MV-4-11 (cell line): ENCODE measurements at places on chromosomes 2 and 18.

GRCh38 chr18:42004653-42005052 is 49.6 kb downstream of the PIK3C3 start:
- no peak for DNase-seq

DNA sequence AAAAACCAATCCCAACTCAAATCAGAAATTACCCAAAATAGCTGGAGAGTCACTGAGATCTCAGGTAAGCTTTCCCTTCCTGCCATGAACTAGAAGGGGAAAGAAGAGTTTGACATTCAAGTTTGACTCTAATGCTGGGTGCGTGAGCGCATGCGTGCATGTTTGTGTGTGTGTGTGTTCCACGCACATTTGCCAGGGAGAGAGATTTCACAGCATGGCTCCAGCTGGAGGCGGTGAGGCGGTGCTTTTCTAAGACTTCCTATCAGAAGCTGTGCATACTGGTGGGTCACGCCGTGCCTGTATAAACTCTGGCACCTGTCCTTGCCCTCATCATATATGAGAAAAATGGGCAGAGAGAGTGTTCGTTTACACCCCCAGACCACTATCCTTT is 116.2 kb downstream of the MSH2 start:
- no peak for DNase-seq

- DNase-seq = no peak
Measured at GRCh38 chr2:235661167-235661937, 167.5 kb downstream of the AGAP1 start.

- DNase-seq = no peak
Measured at GRCh38 chr18:11944786-11945185, 36.5 kb upstream of the IMPA2 start.

- DNase-seq = no peak
Measured at GRCh38 chr2:163943403-163944346, 207.9 kb upstream of the FIGN start.

GRCh38 chr2:30701782-30702181 is 105.5 kb downstream of the CAPN13 start:
- DNase-seq = peak; percentile 3

DNA sequence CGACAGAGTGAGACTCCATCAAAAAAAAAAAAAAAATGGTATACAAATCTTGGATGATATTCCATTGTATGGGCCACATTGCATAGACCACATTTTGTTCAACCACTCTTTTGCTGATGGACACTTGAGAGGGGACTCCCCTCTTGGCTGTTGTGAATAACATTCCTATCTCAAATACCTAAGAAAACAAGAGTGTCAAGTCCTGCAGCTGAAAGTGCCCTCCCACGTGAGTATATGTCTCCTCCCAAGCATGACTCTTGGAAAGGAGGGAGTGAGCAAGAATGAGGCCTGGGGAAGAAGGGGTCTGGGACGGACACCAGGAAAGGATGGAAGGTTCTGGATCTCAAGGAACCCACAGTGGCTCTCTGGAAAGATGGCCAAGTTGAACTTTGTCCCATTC is 36.0 kb upstream of the NPAS2 start:
- DNase-seq = no peak

DNA sequence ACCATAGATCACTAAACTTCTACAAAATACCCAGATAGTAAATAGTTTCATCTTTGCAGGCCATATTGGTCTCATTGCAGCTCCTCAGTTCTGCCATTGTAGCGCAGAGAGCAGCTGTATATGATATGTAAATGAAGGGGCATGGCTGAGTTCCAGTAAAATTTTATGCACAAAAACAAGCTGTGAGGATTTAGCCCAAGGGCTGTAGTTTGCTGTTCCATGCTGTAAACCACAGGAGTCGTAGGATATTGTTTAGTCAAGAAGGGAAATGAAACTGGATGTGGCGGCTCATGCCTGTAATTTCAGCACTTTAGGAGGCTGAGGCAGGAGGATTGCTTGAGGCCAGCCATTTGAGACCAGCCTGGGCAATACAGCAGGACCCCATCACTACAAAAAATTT is 83.0 kb downstream of the MGAT5 start:
- DNase-seq = peak; percentile 83

DNA sequence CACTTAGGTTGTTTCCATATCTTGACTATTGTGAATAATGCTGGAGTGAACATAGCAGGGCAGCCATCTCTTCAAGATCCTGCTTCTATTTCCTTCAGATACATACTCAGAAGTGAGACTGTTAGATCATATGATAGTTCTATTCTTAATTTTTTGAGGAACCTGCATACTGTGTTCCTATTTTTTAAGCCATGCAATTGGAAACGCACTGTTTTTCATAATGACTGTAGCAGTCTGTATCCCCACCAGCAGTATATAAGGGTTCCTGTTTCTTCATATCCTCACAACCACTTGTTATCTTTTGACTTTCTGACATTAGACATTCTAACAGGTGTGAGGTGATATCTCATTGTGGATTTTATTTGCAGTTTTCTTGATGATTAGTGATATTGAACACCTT is 15.5 kb downstream of the NEURL3 start:
- peak; percentile 82 for DNase-seq

DNA sequence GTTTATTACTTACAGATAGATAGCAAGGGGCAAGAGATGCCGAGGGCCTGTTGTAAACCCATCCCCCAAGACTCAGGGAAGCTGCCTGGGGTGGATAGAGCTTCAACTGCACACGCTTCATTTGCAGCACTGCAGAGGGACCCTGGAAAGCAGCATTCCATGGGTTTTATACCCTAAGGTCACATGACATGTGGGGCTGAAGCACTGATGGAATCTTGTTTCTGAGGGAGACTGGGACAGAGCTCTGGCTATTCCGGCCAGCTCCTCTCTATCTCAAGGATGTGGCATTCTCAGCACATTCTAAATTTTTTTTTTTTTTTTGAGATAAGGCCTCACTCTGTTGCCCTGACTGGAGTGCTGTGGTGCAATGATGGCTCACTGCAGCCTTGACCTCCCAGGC is 300.1 kb downstream of the MYCN start:
- no peak for DNase-seq

DNA sequence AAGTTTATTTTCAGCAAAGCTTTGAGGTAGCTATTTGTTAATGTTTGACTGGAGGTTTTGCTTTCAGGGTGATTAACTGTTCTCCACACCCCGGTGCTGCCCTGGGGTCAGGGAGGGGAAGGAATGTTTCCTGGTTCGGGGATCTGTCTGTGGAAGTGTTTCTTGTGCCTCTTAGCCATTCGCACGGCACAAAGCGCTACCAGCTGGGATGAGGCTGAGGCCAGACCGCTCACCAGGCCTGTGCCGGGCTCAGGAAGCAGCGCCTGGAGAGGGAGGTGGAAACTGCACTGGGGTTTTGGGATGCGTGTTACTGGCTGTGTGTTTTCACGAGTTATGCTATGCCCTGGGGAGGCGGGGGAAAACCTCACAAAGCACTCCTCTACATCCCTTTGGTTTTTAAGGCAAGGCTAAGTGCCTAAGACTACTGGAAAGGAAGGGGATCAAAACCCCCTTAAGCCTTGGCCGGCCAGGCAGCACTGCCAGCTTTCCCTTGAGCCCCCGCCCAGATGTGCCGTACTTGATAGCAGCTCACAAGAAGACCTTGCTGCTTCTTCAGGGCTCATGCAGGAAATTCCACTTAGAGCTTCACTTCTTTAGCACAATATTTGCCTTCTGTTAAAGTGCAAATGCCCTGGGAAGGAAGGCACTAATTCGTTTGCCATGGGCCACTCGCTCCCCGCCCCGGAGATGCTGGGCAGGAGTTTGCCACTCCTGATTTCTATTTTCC is 65.7 kb upstream of the CNGA3 start:
- no peak for DNase-seq

DNA sequence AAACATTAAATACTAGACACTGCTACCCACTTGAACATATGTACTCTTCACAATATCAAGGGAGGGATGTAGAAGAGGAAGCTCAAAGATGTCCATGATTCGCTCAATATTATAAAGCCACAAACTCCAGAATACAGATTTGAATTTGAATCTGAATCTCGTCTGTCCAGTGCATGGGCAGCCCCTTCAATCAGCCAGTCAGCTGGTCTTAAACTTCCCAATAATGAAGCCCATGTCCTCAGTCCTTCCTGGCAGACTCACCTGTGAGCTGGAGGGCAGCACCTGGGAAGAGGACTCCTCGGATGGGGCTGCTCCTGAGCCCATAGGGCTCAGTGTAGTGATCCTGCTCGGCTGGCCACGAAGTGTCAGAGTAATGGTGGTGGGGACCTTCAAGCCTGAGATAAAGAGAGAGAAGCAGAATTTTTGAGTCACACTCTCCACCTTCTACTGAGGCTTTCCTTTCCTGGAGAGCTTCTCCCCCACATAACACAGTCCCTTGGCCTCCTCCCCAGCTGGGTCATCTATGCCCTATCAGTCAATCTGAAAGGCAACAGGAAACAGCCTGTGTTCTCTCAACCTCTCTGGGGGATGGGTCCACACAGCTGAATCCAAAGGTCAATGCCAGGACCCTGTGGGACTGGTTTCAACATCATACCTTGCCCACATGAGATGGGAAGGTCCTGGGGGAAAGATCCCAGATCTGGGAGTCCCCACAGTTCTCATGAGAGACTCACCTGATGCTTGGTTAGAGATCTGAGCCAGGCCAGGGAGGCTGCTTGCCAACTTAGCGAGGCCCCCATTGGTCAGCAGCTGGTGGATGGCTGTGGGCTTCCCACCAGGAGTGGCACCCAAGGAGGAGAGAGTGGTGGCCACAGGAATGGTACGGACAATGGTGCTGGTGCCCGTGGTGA is 36.5 kb downstream of the KANSL3 start:
- no peak for DNase-seq

GRCh38 chr2:144403933-144404332 is 116.0 kb downstream of the ZEB2 start:
- DNase-seq = no peak

GRCh38 chr2:81481242-81481993 is 1176.9 kb upstream of the LRRTM1 start:
- DNase-seq = no peak

DNA sequence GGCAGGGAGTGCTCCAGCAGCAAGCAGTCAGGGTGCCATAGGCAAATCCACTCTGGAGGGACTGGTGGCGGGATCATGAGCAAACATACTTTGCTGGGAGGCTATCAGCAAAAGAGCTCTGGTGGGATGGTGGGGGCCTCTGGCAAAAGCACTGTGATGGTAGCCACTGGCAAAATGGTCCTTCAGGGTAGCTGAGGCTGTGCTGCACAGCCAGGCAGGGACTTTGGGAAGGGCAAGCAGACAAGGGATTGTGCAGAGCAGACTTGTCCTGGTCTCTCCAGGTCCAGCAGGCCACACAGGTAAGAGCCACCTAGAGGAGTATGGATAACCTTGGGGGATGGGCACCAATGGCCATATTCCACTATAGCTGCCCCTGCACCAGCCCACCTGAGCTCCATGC is 129.4 kb upstream of the OTOS start:
- no peak for DNase-seq

- DNase-seq = no peak
Measured at GRCh38 chr2:111923276-111923804, 24.9 kb downstream of the MERTK start.

DNA sequence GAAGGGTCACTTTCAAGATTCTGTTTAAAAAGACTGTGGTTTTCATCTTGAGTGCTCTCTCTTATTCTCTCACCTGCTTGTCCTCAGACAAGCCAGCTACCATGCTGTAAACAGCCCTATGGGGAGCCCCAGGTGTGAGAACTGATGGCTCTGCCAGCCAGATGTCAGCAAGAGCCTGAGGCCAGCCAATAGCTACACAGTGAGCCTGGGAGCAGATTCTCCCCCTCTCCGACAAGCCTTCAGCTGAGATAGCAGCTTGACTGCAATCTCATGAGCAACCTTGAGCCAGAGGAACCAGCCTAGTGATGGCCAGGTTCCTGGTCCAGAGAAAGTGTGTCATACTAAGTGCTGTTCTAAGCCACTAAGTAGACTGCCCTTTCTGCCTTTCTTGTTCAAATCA is 272.1 kb downstream of the NAPG start:
- no peak for DNase-seq

DNA sequence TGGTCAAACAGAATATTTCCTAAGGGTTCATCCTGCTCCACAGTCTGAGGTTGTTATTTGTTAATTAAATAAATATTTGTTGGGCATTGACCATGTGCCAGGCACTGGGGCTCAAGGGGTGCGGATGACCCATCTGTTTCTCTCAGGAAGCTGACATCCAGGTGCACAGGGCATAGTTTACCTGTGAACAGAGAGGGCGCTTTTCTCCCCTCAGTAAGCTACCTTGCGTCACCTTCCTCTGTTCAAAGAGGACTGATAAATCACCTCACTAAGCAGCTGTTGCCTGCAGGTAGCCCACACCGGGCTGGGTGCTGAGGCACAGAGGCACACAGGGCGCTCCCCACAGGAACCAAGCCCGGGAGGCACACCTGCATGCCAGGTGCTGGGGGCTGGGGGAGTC is 41.6 kb downstream of the SH3RF3 start:
- DNase-seq = no peak

DNA sequence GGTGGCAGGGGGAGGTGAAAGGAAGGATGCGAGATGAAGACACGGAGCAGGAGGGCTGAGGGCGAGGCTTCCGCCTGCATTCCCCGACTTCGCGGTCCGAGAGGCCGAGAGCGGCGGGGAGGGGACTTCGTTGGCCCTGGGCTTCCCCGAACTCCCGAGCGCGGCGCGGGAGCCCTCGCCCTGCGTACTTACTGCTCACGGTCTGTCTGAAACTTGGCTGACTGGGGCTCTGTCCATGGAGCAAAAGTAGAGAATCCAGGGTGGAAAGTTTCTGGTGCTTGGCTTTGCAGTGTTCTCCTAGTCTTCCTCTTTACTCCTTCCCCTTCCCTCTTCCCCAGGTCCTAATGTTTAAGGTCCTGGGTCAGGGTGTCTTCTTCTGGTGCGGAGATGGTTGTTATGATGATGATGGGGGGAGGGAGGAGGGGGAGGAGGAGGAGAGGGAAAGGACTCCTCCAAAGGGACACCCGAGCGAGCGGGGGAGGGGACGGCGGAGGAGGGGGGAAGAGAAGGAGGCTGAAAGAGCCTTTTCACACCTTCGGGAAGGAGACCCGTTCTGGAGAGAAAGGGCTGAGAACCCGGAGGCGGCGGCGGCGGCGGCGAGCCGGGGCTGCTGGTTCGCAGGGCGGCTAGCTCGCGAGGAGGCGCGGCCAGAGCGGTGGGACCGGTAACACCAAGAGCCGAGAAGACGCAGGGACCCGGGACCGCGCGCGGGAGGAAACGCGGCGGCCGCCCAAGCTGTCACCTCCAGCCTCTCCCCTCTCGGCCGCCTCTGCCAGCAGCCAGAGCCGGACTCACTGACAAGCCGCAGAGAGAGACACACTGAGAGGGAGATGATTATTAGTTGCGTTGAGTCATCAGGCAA is at the start of gene SATB2:
TSS of gene SATB2 (minus strand) at position 793 of the 862 bp plus-strand sequence. CDS start 1,902 bp downstream, outside the sequence.
- DNase-seq = peak; percentile 57

GRCh38 chr2:122070241-122070731 is 314.8 kb downstream of the TSN start:
- no peak for DNase-seq

DNA sequence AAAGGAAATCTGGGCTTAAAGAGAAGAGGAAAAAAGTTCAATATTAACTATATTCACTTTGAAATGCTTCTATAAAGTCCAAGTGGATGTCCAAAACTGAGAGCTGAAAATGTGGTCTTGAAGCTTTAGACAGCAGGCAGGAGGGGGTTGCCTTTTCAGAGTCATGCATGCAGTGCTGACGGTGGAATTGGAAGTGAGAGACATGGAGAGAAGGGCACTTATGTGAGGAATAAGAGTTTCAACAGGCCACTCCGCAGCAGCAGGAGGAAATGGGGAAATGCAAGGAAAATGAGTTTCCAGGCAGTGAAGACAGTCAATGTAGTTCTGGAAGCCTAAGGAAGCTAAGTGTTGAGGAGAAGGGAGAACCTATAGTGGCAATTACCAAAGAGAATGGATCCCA is 33.0 kb upstream of the LRRC30 start:
- DNase-seq = no peak
